ENCODE measurements at places on chromosomes 2 and 18.
A peak's percentile ranks its signal among the peaks of the same experiment; 100 is the strongest.

- no peak for DNase-seq
Measured at GRCh38 chr18:69691008-69691760, 256.5 kb downstream of the CD226 start.

DNA sequence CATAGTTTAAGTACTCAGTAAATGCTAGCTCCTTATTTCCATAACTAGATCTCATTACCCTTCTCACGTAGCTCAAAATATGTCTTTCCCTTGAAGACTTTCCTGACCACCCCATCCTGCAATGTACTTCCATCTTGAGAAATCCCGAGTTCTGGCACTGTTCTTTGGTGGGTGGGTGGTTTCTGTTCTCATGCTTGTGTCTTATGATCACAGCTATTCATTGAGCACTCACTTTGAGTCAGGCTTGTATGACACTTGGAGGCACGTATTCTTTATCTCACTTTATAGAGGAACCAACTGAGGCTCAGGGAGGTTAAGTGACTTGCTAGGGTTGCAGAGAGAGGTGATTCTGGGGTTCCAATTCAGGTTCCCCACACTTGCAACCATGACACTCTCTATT is 9.0 kb upstream of the CLIP4 start:
- DNase-seq: no peak

DNA sequence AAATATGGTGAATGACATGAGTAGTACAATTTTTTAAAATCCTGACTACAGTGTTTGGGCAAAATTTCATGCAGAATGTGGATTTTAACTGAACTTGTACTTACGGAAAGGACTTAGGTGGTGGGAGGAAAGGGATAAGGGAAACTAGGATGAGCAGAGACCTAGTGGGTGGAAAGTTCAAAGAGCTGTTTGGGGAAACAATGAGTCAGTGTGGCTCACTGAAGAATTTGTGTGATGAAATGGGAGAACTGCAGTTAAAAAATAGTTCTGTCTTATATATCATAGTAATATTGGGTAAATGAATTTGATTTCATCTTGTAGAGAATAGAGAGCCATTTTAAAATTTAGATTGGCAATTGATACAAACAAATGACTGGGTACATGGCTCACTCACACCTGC is 220.1 kb upstream of the CTAGE1 start:
- no peak for DNase-seq

DNA sequence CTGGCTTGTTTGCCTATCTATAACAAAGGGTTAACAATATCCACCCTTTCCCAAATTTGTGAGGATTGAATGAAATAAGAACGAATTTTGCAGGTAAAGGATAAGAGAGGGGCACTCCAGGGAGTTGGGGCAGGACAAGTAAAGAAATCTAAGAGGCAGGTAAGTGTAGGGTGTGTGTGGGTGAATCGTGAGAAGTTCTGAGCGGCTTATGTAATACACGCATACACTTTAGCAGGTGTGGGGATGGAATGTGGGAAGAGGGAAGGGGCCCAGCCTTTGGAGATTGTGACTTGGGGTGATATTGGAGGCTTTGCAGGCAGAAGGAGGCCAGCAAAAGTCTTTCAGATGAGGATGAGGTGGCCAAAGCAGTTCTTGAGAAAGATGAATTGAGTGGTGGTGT is 83.2 kb upstream of the AQP4 start:
- no peak for DNase-seq

DNA sequence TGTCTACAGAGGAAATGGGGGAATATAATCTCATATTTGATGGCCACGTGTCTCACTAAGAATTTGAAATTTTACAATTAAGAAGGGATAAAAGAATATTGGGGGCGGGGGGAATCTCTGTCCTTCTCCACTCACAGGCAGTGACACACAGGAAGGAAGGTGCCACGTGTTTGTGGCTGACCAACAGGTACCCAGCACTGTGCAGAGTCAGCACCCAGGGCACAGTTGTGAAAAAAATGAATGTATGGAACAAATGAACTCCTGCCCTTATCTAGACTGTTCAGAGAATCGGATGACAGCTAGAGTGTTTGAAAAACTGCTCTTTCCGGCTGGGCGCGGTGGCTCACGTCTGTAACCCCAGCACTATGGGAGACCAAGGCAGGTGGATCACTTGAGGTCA is 317.0 kb upstream of the MYT1L start:
- no peak for DNase-seq

DNA sequence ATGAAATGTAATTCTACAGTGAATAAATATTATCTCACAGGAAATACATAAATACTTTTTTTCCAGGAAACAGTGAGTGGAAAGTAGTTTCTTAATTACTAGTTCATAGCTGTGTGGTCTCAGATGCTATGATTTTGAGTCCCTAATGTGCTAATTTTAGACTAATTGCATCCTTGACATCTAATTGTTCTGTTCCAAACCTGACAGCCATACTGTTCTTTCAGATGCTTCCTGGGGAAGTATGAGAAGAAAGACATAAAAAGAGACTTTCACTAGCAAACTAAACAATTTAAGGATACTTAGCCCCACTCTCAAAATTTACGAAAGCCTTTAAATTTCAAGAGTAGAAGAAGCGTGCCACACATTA is 350.9 kb upstream of the CDH20 start:
- DNase-seq: no peak

- DNase-seq: no peak
Measured at GRCh38 chr18:70578480-70578879, 289.6 kb downstream of the SOCS6 start.

DNA sequence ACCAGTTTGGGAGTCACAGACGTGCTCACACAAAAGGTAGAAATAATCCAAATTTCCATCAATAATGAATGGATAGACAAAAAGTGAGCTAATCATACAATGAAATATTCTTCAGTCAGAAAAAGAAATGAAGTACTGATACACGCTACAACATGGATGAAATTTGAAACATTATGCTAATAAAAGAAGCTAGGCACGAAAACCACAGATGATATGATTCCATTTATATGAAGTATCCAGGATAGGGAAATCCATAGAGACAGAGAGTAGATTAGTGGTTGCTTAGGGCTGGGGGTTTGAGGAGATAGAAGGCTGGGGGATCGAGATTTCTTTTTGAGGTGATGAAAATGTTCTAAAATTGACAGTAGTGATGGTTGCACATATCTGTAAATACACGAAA is 43.0 kb upstream of the ATP6V1B1 start:
- DNase-seq: no peak

GRCh38 chr2:150479075-150479915 is 8.2 kb downstream of the RND3 start:
- no peak for DNase-seq

DNA sequence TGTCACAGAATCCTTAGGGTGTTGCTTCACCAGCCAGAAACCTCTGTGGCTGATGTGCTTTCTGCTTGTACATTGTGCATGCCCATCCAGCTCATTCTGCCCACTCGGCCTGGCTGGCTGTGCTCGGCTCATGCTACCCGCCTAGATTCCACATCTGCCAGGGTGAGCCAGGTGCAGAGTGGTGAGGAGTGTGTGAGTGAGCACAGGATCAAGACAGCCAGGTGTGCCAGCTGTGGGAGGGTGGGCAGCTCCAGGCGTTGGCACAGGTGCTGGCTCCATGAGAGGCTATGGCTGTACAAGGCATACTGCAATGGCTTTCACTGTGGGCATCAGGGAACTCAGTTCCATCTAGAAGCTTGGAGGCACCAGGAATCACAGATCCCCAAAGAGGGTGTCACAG is 1321.8 kb upstream of the CRIM1 start:
- DNase-seq: no peak

DNA sequence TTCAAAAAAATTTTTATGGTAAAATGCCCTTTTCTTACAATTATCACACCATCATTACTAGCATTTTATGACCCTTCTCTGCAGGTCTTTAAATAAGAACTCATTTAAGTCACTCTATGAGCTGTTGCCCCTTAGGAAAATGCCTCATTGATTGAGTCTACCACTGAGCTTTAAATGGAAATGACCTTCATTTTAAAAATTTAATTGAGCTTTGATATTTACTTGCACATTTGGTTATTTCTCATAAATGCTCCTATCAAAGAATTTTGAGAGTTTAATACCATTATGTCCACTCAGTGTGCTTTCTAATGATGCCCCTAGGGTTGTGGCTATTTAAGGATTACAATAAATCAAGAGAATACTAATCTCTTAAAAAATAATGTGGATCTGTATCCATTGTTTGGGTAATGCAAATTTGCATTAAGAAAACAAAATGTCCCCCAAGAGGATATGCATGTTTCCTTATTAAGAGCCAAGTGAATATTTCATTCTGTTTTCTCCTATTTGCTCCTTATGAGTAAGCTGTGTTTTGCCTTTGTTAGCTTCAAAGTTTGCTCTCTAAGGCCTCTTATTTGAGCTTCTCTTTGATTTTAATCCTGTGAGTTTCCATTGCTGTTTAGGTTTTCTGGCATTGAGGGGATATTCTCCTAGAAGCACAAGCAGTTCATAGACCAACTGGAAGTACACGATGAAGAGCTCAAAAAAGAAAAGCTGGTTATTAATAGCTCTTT is 69.8 kb downstream of the CERS6 start:
- no peak for DNase-seq

GRCh38 chr2:241130316-241130715 is 19.0 kb downstream of the PASK start:
- no peak for DNase-seq

- no peak for DNase-seq
Measured at GRCh38 chr2:196551014-196551413, 88.5 kb upstream of the CCDC150 start.

DNA sequence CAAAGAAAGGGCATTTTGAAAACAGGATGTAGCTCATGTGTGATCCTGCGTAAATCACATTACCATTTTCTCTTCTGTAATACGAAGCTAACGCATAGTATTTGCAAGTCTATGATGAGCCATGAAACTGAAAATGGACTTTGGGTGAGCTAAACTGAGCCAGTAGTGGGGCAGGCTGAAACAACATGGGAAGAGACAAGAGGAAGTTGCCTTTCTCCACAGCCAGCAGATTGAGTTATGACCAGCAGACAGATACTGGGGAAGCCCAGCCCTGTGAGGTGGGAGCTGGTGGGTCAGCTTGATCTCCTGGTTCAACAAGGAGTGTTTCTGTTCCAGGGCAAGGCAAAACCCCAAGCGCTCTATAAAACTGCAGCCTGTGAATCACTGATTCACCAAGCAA is 11.8 kb downstream of the CYRIA start:
- DNase-seq: no peak

GRCh38 chr2:31333527-31334183 is 80.9 kb downstream of the XDH start:
- peak; percentile 72 for DNase-seq

GRCh38 chr2:96412307-96413258 is 77.0 kb downstream of the NCAPH start:
- DNase-seq: no peak

DNA sequence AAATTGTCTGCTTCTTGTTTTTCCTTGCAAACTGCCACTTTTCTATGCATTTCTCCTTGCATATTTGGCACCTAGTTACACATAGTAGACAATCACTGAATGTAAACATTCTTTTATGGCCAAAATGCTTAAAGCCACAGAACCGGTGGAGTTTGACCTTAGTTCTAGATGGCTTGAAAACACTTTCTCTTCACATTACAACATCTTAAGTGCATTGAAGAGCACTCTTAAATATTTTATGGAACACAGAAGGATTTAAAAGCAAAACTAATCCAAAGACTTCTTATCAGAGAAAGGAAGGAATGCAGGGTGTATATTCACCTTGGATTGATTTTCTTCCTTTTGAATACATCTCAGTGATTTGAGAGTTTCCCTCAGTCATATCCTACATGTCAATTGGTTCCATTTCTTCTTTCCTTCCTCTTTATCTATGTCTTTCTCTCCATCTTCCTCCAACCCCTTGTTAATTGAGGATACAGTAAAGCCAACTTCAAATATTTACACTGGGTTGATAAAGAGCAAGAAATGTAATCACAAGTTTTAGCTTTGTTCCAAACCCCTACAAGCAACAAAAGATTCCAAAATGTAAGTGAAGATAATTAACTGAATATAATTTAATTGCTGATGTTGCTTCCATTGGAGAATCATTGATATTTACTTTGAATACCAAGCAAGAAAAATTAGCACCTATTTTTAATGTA is 548.0 kb downstream of the CNTNAP5 start:
- no peak for DNase-seq

- peak; percentile 7 for DNase-seq
Measured at GRCh38 chr2:176554101-176555048, 285.1 kb downstream of the MTX2 start.

DNA sequence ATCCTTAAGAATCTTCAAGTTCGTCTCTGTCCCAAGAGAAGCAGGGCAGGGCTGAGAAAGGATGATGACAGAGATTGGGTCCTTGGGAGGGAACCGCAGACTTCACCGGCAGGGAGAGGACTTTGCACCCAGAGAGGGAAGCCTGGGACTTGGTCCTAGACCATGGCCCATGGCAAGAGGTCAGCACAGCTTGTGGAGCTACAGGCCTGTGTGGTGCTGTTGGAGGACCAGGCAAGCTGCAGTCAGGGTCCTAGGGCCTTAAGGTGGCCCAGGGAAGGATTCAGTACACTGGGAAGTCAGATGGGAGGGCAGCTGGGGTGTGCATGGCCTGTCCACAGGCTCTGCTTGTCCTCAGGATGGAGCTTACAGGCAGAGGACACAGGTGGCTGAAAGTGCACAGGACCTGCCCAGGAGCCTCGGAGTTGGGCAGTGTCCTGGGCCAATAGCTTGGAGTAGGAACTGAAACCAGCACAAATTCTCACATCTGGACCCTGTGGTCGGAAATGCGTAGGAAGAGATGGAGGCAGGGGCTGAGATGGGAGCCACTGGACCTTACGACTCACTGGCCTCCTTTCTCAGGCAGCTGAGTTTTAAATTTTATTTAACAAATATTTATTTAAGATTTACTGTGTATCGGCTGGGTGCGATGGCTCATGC is 56.4 kb upstream of the TCF7L1 start:
- no peak for DNase-seq

DNA sequence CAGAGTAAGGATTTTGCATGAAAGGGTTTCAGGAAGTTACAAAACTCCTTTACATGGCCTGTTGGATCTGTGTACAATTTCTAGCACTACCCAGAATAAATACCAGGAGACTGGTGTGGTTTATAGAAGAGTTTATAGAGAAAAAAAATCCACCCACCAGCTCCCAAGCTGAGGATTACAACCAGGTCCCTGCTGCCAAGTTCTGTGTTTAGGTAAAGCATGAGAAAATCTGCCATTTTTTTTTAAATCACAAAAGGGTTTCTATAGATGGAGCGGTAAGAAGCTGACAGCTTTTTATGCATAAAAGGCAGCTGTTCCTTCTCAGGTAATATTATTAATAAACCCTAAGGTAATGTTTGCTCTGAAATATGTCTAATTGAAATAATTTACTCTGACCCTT is 545.4 kb upstream of the ZEB2 start:
- no peak for DNase-seq

DNA sequence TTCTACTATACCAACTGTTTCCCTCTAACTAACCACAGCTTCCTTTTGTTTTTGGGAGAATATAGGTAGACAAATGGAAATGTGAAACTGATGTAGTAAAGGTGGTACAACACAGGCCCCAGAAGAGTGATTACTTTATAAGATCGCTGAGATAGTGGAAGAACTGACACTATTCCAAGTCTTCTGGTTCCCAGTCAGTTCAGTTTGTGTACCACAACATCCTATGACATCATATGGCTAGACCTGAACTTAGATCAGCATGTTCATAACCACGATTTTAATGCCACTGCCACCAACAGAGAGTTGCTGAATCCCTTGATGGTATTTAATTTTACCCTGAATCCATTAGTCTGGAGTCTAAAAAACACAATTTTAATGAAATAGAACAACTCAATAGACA is 328.9 kb downstream of the GPD2 start:
- no peak for DNase-seq

Data from activated gamma-delta T cell treated with Interleukin-2 at 50 U/mL for 16 hours (primary cell).